Activated T-cell treated with anti-CD3 and anti-CD28 coated beads for 48 hours (primary cell): ENCODE measurements at places on chromosomes 2 and 18.

DNA sequence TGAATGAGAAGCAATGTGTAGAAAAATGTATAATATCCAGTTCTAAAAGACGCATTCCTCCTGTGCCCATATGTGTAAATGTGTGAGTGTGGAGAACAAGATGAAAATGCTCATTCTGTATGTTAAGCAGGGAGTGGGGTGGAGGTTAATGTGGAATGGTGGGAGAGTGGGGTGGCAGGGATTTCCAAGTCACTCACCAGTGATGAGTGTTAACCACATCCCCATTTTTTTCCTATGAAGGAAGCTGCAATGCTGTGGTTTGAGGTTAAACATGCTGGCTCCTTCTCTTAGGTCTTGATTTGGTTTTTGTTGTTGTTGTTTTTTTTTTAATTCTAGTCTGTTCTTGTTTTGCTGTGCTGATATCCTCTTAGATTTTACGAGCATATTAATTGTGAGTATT is 169.4 kb downstream of the NEDD4L start:
- DNase-seq: no peak

- DNase-seq: no peak
Observed at GRCh38 chr2:16406496-16407289, 258.9 kb downstream of the CYRIA start.

- no peak for DNase-seq
Observed at GRCh38 chr18:53033128-53033527, 693.1 kb downstream of the DCC start.

- no peak for DNase-seq
Observed at GRCh38 chr2:222835143-222835822, 25.6 kb upstream of the ACSL3 start.

DNA sequence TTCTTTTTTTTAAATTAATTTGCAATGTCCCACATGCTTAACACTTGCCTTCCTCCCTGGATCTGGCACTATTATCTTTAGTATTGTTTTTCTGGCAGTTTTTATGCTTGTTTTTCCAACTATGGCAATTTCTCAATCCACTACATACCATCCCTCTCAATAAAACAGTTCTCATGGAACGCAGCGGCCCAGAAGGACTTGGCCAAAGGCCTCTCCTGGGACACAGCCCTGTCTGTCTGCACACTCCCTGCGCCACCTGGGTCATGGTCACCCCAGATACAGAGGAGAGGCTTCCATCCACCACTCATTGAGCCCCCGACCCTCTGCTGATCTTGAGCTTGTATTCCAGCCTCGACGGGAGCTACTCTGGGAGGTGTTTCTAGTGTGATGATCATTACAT is 91.2 kb downstream of the TWIST2 start:
- no peak for DNase-seq

GRCh38 chr2:214753455-214753854 is 56.0 kb downstream of the BARD1 start:
- no peak for DNase-seq
